Effector memory CD4-positive, alpha-beta T cell (primary cell): ENCODE measurements at places on chromosomes 2 and 18.

GRCh38 chr2:28477645-28478044 lies 18.2 kb upstream of the PLB1 start:
- no peak for DNase-seq

DNA sequence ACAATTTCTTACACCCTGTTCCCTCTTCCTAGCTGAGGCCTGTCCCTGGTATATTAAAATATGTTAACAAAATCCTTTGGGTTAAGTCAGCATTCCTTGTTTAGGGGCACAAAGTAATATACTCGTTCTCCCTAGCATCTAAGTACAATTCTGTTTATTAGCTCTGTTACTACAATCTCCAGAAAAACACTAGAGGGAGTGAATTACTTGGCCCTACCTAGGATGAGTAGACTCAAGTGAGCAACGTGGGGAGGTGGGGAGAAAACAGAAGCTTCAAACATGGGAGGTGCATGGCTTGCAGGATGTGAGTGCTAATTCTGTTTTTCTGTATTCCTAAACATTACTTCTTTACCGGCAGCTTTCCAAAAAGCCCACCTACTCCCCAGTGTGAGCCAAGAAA lies 89.7 kb downstream of the FSIP2 start:
- no peak for DNase-seq

GRCh38 chr2:32423536-32423935 lies 66.7 kb downstream of the BIRC6 start:
- DNase-seq = no peak

DNA sequence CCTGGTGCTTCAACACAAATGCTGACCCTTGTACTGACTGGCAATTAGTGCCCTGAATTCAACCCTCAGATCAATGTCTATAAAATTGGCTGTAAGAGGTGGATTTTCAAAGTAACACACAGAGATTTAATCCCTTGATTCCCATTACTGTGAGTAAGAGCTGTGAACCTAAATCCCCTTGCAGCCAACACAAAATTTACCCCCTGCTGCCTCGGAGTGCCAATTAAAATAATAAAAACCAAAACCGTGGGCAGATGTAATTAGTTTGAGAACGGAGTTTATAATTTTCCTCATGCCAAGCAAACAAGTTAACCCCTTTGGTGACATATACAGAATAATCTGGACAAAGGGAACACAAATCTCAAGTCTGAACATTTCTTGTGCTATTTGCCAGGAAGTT lies 55.8 kb upstream of the REV1 start:
- DNase-seq = no peak

GRCh38 chr2:227813229-227813561 lies 447 bp upstream of the CCL20 start:
- no peak for DNase-seq

DNA sequence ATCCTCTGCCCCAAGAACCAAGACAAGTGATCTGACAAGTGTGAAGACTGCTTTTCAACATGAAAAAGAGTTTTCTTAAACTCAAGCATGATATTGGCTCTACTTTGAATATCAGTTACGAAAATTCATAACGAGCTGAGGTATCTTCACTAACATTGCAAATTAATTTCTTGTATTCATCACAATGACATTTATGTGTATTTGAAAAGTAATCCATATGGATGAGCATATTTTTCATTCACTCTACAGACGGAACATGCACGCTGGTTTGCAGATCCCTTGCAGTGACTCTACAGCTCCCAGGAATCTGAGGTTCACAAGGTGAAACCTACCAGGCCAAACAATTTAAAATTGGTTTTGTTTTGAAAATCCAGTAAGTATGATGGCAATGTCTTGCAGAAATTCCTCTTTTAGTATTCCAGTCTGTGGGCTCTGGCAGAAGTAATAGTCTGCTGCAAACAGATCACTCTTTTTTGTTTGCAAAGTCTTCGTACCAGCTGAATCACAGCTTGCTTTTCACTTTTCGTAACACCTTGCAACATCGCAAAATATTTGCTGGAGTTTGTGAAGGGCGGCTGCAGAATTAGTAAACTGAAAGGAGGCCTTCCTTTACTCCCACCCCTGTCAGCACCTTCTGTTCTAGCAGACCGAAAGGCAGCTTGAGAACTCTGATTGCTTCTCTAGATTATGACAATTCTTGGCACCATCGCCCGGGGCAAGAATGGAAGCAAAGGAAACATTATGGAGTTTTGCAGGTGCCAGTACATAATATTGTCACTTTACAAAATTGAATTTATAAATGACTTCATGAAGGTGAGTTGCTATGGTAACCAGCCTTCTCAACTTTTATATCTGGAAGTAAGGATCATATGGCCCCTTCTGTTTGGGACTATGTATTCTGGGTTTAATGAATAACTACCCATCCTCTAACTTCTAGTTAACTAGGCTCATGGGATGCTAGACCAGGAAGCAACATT lies 168.7 kb downstream of the TMEM247 start:
- DNase-seq = no peak

- DNase-seq = no peak
These were observed 6.1 kb upstream of the SOX11 start for GRCh38 chr2:5686068-5686467.

DNA sequence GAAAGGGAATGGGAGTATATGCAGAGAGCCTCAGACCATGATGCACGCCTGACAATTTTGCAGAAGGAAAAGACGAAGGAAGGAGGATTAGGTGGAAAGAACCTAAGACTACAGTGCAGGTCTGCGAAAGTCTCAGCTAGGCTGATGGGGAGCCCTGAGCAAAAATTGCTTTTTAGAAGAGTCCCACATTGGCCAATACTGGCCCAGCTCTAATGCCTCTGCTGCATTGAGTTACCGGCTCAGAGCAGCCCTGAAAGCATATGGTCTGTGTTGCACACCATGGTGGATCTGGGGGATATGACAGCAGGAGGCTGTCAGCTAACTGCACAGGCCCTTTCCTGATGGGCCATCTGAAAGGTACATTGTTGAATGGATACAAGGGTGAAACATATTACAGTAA lies 48.3 kb upstream of the CAVIN2 start:
- DNase-seq = no peak

DNA sequence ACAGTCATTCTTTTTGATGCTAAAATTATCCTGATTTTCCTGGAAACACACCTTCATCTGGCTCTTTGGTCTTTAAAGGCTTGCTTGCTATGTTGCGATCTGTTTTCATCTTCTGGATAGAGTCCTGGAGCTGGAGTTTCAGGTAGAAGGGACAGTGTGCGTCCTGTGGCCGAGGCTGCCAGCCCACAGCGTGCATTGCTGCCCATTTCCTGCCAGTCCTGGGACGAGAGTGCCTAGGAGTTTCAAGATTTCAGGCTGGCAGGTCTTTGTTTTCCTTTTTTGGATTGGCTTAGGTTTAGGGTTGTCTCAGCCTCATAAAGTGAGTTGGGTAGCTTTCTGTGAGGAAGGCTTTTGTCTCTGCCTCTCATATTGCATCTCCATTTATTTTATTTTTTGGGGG lies 14.5 kb downstream of the DGKD start:
- DNase-seq = no peak

DNA sequence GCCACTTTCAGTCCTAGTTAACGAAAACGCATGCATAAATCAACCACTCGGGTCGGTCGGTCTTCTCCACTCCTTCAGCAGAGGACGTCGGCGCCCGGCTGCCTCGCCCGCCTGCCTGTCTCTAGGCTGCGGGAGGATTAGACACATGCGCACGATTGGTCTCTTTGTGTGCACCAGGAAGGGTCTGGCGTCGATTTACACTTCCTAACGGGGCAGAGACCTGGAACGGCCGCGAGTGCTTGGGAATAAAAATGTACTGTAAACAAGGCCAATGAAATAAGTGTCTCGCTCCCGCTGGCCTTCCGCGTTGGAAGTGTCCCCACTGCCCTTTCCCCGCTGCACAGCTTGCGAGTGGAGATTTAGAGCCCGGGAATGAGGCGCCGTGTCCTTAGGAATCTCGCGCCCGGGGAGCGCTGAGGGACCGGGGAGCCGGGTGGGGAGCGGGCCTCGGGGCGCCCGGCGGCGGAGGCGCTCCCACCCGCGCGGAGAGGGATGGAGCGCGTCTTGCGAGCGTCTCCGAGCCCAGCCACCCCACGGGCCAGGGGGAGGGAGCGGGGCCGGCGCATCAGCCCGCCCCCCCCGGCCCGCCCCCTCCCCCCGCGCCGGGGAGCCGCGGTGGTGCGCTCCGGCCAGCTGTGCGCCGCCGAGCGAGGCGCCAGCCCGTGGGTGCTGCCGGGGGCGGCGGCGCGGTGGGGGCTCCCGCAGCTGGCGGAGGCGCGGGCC lies at the start of gene DOK6:
Gene DOK6 (plus strand): TSS at position 636 of the 723 bp plus-strand sequence.
- DNase-seq = no peak

- no peak for DNase-seq
These were observed 35.7 kb downstream of the WDR43 start for GRCh38 chr2:28930205-28930604.
